ENCODE measurements at places on chromosomes 12 and 14. TPM values are rescaled to one million over a fixed set of nuclear protein-coding genes. Genes with fewer than 3 reads are reported as not detected.
A peak's percentile ranks its signal among the peaks of the same experiment; 100 is the strongest.

GRCh38 chr14:79011091-79011919 is 841.1 kb downstream of the NRXN3 start:
- no peak overlapping the region for H3K27ac ChIP-seq
- H3K27me3 ChIP-seq: no peaks in the 10 kb centered on the region
- H3K36me3 ChIP-seq: no peaks in the 10 kb centered on the region
- H3K4me3 ChIP-seq: no peak overlapping the region

DNA sequence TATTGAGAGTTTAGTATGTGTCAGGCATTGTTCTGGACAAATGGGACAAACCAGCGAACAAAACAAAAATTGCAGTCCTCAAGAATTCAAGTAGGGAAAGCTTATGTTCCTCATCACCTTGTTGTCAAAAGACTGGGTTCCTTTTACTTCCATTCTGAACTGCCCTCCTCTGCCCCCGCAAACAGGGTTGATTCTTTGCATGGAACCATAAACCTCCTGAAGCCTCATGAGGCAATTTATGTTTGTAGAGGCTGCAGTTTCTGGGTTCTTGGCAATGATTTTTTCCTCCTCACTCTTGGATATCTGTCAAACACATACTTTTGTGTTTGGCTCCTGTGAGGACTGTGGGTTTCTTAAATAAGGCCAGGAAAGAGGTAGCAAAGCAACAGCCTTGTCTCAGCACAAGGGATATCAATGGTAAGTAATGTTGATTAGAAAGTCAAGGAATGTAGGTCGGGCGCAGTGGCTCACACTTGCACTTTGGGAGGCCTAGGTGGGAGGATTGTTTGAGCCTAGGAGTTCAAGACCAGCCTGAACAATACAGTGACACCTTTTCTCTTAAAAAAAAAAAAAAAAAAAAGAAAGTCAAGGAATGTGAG is 13.9 kb downstream of the COPZ1 start:
- peaks cover 34% of the 10 kb centered on the region for H3K36me3 ChIP-seq
- DNase-seq: no peak
- no peak overlapping the region for H3K4me3 ChIP-seq

DNA sequence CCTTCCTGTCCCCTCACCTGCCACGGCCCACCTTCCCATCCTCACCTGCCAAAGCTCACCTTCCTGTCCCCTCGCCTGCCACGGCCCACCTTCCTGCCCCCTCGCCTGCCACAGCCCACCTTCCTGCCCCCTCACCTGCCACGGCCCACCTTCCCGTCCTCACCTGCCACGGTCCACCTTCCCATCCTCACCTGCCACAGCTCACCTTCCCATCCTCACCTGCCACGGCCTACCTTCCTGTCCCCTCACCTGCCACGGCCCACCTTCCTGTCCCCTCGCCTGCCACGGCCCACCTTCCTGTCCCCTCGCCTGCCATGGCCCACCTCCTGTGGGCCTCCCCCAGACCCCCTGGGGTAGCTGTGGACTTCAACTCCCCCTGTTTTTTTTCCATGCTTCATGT is 48.8 kb upstream of the GPR68 start:
- peaks cover 2% of the 10 kb centered on the region for H3K4me1 ChIP-seq
- DNase-seq: no peak
- H3K27ac ChIP-seq: no peak overlapping the region
- no peak overlapping the region for H3K4me3 ChIP-seq
- H3K36me3 ChIP-seq: no peaks in the 10 kb centered on the region

- DNase-seq: no peak
- no peak overlapping the region for H3K27ac ChIP-seq
- H3K27me3 ChIP-seq: no peaks in the 10 kb centered on the region
- H3K4me3 ChIP-seq: no peak overlapping the region
- H3K36me3 ChIP-seq: no peaks in the 10 kb centered on the region
Measured at GRCh38 chr12:75852143-75852542, 179.4 kb downstream of the PHLDA1 start.

DNA sequence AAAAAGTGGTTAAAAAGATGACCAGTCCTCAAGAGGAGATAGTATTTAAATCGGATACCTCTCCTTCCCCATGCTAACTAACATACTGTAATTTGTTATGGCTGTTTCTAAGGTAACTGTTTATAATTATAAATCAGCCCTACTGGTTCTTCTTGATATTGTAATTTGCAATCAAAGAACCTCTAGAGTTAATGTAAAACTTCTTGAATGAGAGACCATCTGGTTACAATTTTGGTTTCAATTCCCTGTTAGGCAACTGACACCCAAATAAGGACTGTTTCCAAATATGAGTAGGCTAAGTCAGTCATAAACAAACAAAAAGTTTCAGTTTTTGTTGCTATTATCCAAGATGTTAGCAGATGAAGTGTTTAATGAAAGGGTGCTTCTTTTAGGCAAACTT is 120.2 kb upstream of the DNM1L start:
- peak overlapping the region; percentile 19 for H3K27ac ChIP-seq
- H3K27me3 ChIP-seq: no peaks in the 10 kb centered on the region
- no peak for DNase-seq

GRCh38 chr14:80718940-80719339 is 222.6 kb downstream of the CEP128 start:
- DNase-seq: no peak
- no peaks in the 10 kb centered on the region for H3K27me3 ChIP-seq
- no peak overlapping the region for H3K27ac ChIP-seq
- no peaks in the 10 kb centered on the region for H3K4me1 ChIP-seq

GRCh38 chr12:42742716-42743115 is 153.2 kb upstream of the PRICKLE1 start:
- H3K36me3 ChIP-seq: no peaks in the 10 kb centered on the region
- H3K27ac ChIP-seq: peak overlapping the region; percentile 27
- DNase-seq: no peak
- no peak overlapping the region for H3K4me3 ChIP-seq
- peaks cover 37% of the 10 kb centered on the region for H3K4me1 ChIP-seq
- H3K27me3 ChIP-seq: no peaks in the 10 kb centered on the region

- peaks cover 1% of the 10 kb centered on the region for H3K36me3 ChIP-seq
- no peaks in the 10 kb centered on the region for H3K27me3 ChIP-seq
- peaks cover 23% of the 10 kb centered on the region for H3K4me1 ChIP-seq
- no peak for DNase-seq
- no peak overlapping the region for H3K4me3 ChIP-seq
Measured at GRCh38 chr12:95099270-95099790, 25.9 kb upstream of the NR2C1 start.

DNA sequence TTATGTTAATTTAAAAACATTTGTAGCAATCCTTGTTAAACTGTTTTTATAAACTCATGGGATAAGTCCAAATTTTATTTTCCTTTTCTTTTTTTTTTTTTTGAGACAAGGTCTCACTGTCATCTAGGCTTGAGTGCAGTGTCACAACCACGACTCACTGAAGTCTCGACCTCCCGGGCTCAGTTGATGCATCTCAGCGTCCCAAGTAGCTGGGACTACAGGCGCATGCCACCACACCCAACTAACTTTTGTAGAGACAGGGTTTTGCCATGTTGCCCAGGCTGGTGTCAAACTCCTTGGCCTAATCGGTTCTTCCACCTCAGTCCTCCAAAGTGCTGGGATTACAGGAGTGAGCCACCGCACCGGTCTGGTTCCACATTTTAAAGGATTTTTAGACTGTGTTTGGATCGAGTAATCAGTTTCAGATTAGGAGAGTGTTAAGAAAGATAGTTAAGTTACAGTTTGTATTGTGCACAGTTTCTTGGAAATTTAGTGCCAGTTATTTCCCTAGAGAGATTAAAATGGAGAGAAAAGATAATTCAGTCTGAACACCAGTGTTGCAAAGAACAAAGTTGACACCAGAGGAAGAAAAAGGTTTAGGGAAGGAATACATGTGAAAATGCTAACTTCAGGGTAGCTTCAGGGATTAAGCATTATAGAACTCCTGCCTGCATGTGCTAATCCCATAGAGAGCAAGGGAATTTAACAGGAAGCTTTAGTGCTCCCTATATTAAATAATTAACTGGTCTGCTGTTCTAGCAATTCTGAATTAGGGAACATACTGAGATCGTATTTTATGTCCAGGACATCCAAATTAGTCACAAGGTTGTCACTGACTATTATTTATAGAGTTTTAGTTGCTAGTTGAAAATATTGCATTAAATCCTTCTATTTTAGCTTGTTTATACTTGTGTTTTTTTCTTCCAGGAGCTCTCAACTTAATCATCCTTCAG is 10.1 kb downstream of the RAP1B start:
- H3K36me3 ChIP-seq: no peaks in the 10 kb centered on the region
- no peaks in the 10 kb centered on the region for H3K27me3 ChIP-seq
- no peak overlapping the region for H3K4me3 ChIP-seq
- no peak for DNase-seq

- no peaks in the 10 kb centered on the region for H3K27me3 ChIP-seq
- H3K4me1 ChIP-seq: no peaks in the 10 kb centered on the region
- DNase-seq: no peak
Measured at GRCh38 chr14:90809530-90810312, 6.5 kb downstream of the TTC7B start.

DNA sequence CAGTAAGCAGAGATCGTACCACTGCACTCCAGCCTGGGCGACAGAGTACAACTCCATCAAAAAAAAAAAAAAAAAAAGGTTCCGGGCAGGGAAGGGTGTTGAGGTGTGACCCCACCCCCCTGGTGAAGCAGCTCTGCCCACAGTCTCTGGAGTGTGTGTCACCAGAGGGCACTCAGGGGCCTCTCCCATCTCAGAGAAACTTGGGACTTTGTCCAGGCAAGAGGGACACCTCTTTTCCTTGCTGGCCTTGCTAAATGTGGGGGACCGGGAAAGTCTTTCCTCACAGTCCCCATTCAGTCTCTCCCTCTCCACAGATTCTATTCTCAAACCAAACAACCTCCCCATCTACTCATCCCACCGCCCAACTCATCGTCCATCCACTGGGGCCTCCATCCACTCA is 43.6 kb downstream of the RFLNA start:
- no peak overlapping the region for H3K4me3 ChIP-seq
- H3K36me3 ChIP-seq: peaks cover 72% of the 10 kb centered on the region
- DNase-seq: no peak
- H3K4me1 ChIP-seq: no peaks in the 10 kb centered on the region

DNA sequence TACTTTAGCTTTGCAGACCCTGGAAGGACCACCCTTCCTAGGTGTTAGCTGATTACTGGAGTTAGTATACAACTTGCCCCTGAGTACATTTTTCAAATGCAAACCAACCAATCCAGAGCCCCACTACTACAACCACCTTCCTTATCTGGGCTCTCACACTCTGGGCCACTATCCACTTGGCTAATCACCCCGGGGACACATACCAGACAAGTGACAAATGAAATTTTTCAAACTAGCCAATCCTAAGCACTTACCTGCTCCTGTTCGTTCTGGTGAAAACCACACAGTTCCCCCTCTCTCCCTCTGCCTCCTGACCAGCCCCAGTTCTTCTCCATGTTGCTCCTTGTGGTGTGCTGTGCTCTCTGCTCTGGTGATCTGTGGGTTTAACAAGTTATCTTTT is 140.4 kb downstream of the CNTN1 start:
- H3K4me3 ChIP-seq: no peak overlapping the region
- no peaks in the 10 kb centered on the region for H3K4me1 ChIP-seq
- no peak for DNase-seq
- H3K27ac ChIP-seq: no peak overlapping the region

- H3K27me3 ChIP-seq: no peaks in the 10 kb centered on the region
- no peak overlapping the region for H3K27ac ChIP-seq
- H3K4me3 ChIP-seq: no peak overlapping the region
- H3K4me1 ChIP-seq: no peaks in the 10 kb centered on the region
Measured at GRCh38 chr12:117079487-117079886, 19.7 kb downstream of the TESC start.

GRCh38 chr12:119946213-119946612 is 42.8 kb upstream of the BICDL1 start:
- DNase-seq: no peak
- H3K36me3 ChIP-seq: no peaks in the 10 kb centered on the region
- H3K27ac ChIP-seq: no peak overlapping the region
- H3K4me1 ChIP-seq: no peaks in the 10 kb centered on the region
- no peak overlapping the region for H3K4me3 ChIP-seq
- H3K27me3 ChIP-seq: no peaks in the 10 kb centered on the region

GRCh38 chr12:19915392-19916195 is 452.7 kb upstream of the PDE3A start:
- no peak overlapping the region for H3K27ac ChIP-seq
- no peak for DNase-seq
- no peak overlapping the region for H3K4me3 ChIP-seq
- H3K27me3 ChIP-seq: no peaks in the 10 kb centered on the region
- no peaks in the 10 kb centered on the region for H3K36me3 ChIP-seq

- no peaks in the 10 kb centered on the region for H3K27me3 ChIP-seq
- H3K4me3 ChIP-seq: no peak overlapping the region
- H3K4me1 ChIP-seq: no peaks in the 10 kb centered on the region
- DNase-seq: no peak
- no peaks in the 10 kb centered on the region for H3K36me3 ChIP-seq
Measured at GRCh38 chr14:39212034-39212433, 21.7 kb upstream of the MIA2 start.

GRCh38 chr12:52090291-52090690 is 10.8 kb downstream of the SMIM41 start:
- no peaks in the 10 kb centered on the region for H3K36me3 ChIP-seq
- no peak for DNase-seq

DNA sequence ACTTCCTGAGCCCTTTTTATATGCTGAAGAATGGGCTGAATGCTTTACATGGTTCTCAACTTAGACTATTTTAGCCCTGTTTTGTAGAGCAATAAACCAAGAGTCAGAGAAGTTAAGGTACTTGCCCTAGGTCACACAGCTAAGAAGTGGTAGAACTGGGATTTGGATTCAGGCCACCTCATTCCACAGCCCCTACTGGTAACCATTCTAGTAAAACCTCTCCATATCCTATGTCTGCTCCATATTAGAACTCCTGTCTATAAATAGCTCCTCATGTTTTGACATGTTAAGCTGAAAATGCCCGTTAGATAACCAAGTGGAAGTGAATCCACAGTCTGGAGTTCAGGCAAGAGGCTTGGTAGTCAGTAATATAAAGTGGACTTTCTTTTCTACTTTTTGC is 111.6 kb downstream of the HECTD4 start:
- H3K4me3 ChIP-seq: no peak overlapping the region
- no peak for DNase-seq
- H3K27me3 ChIP-seq: no peaks in the 10 kb centered on the region
- no peaks in the 10 kb centered on the region for H3K4me1 ChIP-seq

GRCh38 chr12:80161612-80162011 is 62.3 kb downstream of the OTOGL start:
- H3K27me3 ChIP-seq: no peaks in the 10 kb centered on the region
- no peak overlapping the region for H3K4me3 ChIP-seq
- no peak for DNase-seq
- H3K4me1 ChIP-seq: no peaks in the 10 kb centered on the region
- H3K27ac ChIP-seq: no peak overlapping the region
- H3K36me3 ChIP-seq: no peaks in the 10 kb centered on the region

GRCh38 chr12:13175499-13175898 is 21.0 kb upstream of the EMP1 start:
- no peak overlapping the region for H3K4me3 ChIP-seq
- no peaks in the 10 kb centered on the region for H3K27me3 ChIP-seq

Gene LYZ
- 28.0 TPM for total RNA-seq

Gene MAP3K9
- total RNA-seq: 0.66 TPM

Gene NELL2
- total RNA-seq: 3.1 TPM

Gene PFKM
- total RNA-seq: 70.6 TPM

Gene TAS2R42
- total RNA-seq: not detected

Gene SLC4A8
- 0.71 TPM for total RNA-seq

Data from sigmoid colon (tissue), 7 donors.